ENCODE measurements at places on chromosomes 11 and 22.

DNA sequence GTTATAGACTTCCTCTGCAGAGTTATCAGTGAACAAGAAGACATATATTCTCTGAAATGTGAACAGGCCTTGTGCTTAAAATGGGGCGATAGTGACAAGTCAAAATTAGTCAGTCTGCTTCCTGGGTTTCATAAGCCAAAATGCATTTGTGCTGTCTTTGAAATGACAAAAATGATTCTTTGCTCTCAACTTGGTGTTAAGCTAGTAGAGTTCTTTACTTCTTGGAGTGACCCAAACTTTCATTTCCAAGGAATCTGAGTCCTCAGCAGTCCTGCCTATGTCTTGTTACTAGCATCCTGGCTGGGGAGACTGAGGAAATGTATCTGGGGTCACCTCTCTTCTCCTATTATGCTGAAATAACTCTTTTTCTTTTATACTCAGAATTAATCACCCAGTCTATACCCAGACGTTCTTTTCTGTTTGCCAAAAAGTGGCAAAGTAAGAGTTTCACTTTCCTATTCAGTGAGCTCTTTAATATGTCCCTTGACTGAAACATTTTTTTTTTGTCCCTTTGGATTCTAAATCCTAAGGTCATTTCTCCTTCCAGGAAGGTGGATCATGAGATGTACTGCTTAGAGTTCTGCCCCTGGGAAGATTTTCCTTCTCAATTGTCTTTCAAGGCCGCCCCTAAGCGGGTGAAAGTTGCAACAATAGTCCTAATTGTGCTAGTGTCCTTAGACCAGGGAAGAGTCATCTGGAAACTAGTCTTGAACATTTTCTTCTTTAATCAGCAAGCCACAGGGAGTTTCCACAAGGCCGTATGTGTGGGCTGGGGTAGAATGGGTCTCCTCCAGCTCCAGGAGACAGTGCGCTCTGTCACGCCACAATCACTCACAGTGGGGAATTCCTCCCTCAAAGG is 53.0 kb upstream of the RDX start:
- DNase-seq, result no peak

GRCh38 chr11:111538407-111539114 is 2.0 kb upstream of the LAYN start:
- no peak for DNase-seq

GRCh38 chr11:46348566-46349401 is 1.5 kb downstream of the DGKZ start:
- DNase-seq, result no peak

- DNase-seq, result no peak
Observed at GRCh38 chr11:101840704-101841103, 74.1 kb upstream of the CEP126 start.

GRCh38 chr11:45248501-45249011 is 37.6 kb downstream of the SYT13 start:
- no peak for DNase-seq

DNA sequence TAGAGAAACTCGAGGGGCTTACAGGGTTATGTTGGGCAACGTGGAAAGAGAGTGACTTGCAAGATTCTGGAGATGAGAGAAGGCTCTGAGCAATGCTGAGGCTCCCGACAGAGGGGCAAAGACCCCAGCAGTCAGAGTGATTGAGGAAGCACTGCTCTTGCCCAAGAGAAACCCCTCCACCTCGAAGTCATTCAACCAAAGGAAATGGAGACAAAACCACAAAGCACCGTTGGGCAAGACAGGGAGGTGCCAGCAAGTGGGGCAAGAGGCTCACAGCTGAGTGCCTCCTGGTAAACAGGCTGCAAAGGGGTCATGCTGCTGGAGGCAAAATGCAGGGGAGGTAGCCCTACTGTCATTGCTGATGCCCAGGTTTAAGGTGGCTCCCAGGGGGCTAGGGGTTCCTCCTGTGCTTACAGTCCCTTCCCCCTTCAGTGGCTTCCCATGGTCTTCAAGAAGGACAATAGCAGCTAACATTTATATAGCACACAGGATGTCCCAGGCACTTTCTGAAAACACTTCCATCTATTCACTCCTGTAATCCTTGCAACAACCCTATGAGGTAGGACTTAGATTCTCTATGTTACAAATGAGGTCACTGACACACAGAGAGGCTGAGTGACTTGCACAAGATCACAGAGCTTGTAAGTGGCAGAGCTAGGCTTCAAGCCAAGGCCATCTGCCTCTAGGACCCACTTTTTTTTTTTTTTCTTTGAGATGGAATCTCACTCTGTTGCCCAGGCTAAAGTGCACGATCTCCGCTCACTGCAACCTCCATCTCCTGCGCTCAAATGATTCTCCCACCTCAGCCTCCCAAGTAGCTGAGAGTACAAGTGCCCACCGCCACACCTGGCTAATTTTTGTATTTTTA is 18.1 kb upstream of the MYH9 start:
- no peak for DNase-seq

DNA sequence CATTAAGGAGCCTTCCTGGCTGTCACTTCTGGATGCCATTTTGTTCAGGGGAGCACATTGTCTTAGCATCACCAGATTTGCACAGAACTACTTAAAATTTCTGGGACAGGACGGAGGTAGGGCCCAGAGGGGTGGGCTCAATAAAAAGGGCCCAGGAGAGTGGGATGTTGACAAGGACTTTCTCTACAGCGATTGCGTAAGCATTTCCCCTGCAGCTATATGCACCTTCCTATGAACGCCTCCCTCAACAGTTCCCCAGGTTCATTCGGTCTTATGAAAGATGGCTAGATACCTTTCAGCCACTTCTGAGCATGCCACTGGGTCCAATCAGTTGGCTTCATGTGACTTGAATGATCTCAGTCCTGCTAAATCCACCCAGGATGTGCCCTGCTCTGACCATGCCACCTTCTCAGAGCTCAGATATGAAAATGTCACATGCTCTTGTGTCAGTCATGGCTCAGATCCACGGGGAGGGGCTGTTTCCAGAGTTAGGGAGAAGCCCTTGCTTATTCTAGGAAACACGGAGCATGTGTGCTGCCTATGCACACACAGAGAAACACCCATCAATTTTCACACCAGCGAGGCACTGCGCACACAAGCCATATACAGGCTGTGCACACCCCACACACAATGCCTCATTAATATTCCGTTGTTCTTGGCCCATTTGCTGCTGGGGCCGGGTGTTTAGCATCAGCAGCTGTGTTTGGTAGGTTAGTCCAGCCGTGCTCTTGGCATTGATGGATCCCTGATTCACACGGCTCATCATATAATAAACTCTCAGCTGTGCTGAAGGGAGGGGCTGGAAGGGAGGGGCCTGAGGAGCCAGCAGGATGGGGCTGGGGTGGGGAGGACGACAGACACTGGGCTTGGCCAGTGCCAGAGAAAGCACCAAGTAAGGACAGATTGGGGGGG is 52.5 kb upstream of the NNMT start:
- DNase-seq, result no peak
